ENCODE measurements at places on chromosomes 2 and 18.

GRCh38 chr2:20091305-20091991 lies 40.0 kb upstream of the LAPTM4A start:
- no peak for DNase-seq

GRCh38 chr2:239928391-239929350 lies 96.5 kb downstream of the NDUFA10 start:
- DNase-seq, result no peak

- DNase-seq, result no peak
Measured at GRCh38 chr2:99865818-99866676, 276.3 kb downstream of the AFF3 start.

GRCh38 chr18:79339094-79339908 lies 56.4 kb upstream of the NFATC1 start:
- DNase-seq, result no peak

DNA sequence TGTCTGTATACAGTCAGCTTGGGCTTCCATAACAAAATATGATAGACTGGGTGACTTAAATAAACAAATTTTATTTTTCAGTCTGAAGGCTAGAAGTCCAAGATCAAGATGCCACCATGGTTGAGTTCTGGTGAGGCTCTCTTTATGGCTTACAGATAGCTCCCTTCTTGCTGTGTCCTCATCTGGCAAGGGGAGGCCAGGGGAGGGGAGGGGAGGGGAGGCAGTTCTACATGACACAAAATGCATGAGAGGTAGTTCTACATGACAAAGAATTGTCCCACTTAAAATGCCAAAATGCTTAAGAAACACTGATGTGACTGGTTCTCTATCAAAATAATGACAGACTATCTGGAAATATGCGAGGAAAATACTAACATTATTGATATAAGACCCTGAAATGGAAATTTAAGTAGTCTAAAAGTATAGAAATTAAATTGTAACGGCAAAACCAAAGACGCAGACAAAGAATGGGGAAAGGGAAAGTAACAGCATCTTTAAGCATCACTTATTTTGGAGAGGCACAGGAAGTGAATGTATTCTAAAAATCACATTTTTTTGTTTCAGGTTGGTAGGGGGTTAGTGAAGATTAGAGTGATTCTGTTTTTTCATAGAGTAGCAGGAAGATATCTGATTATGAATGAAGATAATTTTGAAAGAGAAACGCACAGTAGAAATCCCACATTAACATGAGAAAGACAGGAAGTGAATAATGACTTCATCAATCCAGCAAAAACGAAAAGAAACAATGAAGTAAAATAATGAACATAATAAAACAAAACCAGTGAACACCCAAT lies 131.4 kb downstream of the STRN start:
- DNase-seq, result no peak

DNA sequence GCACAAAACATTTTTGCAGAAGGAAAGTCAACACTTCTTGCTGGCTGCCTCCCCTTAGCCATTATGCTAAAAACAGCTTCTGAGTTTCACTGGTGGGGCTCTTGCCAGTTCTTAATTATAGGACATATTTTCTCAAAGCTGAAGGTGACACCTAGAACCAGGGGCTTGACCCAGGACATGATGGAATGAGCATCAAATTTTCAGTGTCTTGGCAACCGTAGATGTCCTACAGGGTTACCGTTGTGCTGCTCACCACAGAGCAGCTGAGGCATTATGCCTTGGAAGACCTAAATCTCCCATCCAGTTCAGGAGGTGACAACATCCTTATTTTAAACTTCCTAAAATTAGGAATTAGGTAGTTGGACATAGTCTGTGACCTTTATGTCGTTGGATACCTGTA lies 46.7 kb downstream of the TMEM185B start:
- no peak for DNase-seq

DNA sequence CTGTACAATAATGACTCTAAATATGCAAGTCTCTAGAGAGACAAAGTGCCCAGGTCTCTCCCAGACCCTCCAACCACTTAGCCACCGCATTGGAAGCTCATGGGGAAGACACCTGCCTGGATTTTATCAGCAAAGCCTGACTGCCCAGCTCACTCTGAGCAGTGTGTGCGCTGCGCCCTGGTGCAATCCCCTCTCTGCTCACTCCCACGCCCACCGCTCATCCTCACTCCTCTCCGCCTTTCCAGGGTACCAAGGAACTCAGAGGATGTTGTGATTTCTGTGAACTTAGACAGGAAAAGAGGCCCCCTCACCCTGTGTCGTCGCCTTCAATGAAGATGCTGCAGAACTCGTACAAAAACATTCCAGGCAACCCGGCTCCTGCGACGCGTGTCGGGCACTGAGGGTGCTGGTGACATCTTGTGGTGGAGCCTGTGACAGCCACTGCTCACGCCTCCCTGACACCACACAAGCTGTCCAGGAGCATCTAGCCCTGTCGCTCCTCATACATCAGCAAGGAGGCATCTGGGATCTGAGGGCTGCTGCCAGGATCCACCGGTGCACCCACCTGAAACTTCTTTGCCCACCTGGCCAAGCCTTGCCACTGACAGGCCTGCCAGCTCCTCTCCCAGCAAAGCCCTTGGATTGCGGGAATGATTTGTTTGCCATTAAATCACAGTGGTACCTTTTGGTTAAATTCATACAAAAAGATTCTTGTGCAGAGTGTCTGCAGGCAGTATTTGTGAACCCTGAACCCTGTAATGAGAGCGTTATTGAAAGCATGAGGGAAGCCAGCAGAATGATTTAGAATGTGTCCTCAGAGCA lies 220.4 kb downstream of the ZNF516 start:
- DNase-seq, result no peak

GRCh38 chr2:128416806-128417205 lies 98.1 kb upstream of the HS6ST1 start:
- DNase-seq, result no peak

- DNase-seq, result no peak
Measured at GRCh38 chr2:150480241-150480640, 7.2 kb downstream of the RND3 start.

DNA sequence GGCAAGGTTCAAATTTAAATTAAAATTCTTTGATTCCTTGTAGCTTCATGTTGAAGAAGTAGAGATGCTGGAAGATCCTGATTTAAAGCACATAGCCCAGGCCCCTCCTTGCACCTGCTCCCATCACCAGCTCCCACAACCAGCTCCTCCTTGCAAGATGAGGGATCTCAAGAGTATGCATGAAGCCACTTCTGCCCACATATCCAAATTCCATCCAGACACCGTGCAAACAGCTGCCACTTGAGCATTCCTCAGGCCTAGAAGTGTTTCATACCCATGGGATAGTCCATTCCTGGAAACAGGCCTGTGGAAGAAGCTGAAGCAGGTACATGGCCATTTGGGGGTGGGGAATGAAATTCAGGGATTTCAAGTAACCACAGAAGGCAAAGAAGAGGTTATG lies 32.4 kb upstream of the ITPRID2 start:
- DNase-seq, result no peak

DNA sequence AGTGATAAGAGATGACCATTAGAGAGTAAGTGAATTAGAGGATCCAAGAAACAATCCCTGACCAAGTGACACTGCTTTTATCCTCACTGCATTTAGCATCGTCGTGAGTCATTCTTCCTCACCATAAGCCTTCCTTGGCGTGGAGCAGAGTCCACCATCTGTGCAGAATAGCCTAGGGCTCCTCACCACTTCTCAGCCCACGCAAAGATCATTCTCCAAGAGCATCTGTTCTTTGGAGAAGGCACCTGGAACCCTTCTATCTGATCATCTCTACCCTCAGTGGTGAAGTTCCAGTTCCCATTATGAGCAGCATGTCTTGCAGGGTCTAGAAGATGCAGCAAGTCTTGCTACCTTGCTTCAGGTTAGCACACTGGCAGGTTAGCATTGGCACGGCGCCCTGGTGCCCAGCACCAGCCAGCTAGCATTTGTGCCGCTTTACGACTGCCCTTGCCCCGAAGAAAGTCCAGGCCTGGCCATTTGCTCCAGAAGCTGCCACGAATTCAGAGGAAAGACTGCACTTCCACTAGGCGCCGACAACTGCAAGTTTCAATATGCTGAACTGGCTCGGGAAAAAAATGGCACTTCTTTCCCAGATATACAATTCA lies 225.8 kb downstream of the TTC32 start:
- no peak for DNase-seq

DNA sequence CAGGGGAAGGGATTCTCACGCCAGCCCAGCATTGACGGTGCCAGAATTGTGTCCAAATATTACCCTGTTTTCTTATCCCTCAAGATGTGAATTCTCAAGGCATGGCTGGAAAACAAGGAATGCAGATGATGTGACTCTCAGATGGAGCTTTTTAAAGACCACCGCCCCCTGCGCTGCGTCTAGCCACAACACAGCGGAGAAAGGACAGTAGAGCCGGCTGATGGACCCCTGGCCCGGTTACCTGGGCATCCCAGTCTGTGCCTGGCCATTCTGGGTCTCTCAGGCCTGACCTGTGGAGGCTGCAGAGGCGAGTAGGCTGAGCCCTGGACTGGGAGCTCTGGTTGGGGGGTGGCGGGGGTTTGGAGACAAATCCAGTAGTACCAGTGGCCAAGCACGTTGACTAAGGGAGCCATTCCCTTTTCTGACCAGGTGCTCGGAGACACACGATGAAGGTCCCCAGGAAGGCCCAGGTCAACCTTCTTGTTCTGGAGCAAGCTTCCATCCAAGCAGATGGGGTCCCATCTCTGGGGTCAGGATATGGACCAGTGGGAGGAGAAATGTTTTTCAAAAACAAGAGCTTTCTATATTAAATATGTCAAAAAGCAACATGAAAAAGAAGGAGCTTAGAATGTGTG lies 5.3 kb downstream of the CAPN13 start:
- no peak for DNase-seq

DNA sequence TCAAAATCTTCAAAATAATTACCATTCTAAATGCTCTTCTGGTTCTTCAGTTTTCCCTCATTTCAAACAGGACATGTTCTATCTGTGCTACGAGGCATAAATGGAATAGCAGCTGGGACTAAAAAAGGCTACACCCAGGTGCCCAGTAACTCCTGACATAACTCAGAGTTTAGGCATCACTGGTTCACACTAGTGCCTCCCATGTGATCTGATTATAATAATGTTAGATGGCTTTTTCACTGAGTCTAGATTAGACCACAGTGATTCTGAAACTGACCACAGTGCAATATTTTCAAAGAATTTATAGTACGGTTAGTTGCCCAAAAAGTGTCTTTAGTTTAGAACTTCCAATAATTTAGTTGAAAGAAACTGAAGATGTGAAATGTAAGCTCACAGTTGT lies 123.3 kb downstream of the CCBE1 start:
- DNase-seq, result no peak

DNA sequence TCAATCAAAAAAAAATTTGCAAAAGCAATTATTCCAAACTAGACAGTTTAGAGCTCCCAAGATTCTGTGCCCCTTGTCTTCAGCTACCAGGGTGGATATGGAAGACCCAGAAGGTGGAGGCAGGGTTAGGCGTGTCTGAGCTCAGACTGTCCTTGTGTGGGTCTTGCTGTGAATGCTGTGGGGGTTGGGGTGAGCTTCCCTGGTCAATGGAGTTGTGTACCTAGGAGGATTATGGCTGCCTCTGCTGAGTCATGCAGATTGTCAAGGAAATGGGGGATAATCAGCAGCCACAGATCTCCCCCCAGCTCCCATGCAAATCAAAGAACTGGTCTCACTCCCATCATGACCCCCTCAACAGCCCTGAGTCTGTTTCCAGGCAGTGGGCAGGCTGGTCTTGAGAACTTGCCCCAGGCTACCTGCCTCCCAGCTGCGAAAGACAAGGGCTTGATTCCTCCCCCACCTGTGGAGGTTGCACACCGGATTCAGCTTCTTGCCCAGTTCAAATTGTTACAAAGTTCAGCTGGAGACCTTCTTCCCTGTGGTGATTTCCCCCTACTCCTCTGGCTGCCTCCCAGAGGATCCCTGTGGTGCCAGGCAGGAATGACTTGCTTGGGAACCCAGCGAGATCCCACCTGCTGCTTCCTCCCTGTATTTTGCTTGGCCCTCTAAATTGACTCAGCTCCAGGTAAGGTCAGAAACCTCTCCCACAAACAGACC lies 77.0 kb downstream of the RAD51AP2 start:
- no peak for DNase-seq

DNA sequence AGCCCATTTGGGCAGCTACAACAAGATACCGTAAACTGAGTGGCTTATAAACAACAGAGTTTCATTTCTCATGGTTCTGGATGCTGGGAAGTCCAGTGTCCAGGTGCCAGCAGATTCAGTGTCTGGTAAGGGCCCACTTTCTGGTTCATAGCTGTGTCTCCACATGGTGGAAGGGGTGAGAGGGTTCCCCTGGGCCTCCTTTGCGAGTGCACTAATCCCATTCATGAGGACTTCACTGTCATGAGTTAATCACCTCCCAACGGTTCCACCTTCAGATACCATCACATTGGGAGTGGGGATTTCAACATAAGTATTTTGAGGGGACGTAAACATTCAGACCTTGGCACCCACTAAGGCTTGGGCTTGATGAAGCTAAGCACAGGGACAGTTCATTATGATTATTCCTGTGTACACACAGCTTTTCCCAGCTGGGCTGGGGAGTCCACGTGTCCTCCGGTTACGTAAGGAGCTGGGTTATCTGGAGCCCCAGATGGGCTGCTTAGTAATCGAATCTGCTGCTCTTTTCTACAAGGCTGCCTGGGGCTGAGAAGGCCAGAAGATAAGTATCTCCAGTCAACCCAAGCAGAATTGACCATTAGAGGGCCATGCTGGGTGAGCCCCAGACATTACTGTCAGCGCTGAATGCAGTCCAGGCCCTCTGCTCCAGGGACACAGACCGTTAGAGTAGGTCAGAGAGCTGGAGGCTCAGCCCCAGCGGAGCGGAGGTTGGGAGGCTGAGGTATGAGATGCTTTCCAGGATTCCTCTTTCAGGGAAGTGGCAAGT lies 42.7 kb downstream of the EPAS1 start:
- no peak for DNase-seq

GRCh38 chr2:162509288-162509968 lies 165.5 kb downstream of the GCA start:
- no peak for DNase-seq

GRCh38 chr18:902229-902628 lies 2.4 kb upstream of the ADCYAP1 start:
- no peak for DNase-seq

- DNase-seq, result no peak
Measured at GRCh38 chr2:224077773-224078507, 38.9 kb upstream of the SERPINE2 start.

DNA sequence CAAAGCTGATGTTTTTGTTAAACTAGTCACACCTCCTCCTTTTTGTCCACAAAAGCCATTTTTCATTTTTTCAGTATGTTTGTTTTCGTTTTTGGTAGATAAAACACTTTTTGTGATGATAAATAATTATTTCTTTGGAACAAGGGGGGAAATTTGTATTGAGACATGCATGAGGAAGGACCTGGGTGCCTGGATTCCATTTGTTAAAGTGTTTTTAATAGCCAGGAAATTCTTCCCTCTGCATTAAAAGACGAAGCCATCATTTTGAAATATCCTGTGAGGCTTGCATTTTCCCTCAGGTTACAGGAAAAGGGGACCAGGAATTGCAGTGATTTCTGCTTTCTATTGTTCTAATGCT lies 52.1 kb upstream of the CTLA4 start:
- no peak for DNase-seq

DNA sequence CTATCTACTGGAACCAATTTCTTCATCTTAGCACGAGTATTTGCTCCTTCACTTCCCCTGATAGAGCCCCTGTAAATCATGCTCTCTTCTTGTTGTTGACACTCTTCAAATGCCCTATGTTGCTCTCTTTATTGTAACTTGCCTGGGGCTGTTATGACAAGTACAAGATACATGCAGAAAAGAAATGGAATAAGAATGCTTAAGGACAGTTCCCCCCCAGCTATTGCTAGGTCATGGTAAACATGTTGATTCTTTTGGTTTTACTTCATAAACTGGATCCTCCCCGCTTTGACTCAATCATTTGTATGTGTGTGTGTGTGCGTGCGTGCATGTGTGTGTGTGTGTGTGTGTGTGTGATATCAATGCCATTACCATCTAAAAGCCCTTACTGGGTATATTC lies 368.5 kb upstream of the CNTNAP5 start:
- DNase-seq, result no peak

All from CD4-positive, alpha-beta T cell treated with Interferon gamma for 1 hour (primary cell).